Inflammatory macrophage treated with lipopolysaccharide for 1 hour (primary cell): ENCODE measurements at places on chromosomes 6 and 20.

GRCh38 chr20:24705486-24705885 is 236.1 kb downstream of the SYNDIG1 start:
- peak; percentile 22 for DNase-seq

DNA sequence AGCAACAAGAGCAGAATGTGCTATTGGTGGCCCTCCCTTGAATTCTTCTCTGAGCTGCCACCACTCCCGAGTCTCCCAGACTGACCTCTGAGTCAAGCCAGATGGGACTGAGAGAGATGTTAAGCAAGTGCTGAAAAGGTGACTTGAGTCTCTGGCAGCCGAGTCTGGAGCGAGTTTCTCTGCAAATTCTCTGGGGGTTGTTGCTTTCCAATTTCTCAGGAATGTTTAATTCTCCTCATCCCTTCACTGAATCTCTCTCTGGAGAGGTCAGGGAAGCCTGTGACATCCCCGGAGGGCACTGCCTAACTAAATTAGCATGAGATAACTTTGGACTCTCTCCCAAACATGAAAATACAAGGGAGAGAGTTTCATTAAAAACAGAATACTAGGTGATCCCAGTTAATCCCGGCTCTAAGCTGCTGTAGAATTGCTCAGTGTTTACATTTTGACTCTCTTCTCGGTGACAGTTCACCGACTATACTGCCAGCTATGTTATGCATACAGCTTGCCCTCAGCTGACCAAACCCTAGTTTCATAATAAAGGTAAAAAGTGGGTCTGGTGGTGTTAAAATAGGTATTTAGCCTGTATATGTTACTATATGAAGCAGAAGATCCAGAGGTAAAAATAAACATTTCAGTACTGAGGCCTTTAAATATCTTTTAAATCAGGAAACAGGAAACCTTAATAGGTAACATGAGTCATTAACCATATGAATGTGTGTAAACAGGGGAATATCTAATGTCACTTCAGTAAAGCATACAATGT is 157.9 kb downstream of the FOXC1 start:
- no peak for DNase-seq

DNA sequence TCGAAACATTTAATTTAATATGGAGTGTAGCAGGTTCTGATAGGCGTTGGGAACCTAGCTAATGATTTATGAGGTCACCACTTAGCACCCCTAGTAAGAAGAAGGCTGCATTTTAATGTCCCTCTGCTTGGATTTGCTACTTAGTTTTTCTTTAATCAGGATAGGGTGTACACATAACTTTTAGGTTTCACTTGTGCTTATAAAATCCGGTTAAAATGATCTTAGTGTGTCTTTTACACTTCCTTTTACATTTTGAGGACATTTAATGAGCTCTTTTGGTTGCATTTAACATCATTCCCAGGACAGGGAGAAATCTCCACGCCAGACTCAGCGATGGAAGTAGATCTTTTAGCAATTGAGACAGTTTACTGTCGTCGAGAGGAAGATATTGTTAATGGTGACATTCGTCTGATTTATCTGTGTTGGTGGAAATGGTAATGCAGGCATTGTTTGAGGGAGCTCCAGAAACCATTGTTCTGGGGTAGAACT is 5.6 kb downstream of the TFAP2A start:
- DNase-seq: no peak

- DNase-seq: no peak
These were observed 101.6 kb downstream of the TMEM200A start for GRCh38 chr6:130467146-130468050.
